Activated B cell treated with CpG ODN at 0.5 μM for 24 hours (primary cell): ENCODE measurements at places on chromosomes 1 and 21. TPM values are rescaled to one million over a fixed set of nuclear protein-coding genes. Genes with fewer than 3 reads are reported as not detected.

- no peak for DNase-seq
Observed at GRCh38 chr21:28078126-28078525, 914.6 kb downstream of the LTN1 start.

Gene GSTM4
- total RNA-seq = 13.1 and 13.7 TPM in 2 replicates

- DNase-seq = no peak
Observed at GRCh38 chr1:16451841-16452528, 11.5 kb downstream of the NECAP2 start.

- no peak for DNase-seq
Observed at GRCh38 chr1:161676441-161676840, 13.5 kb downstream of the FCGR2B start.

Gene AGT
- not detected in 2 replicates for total RNA-seq

Gene SH2D1B
- total RNA-seq = not detected in 2 replicates
